ENCODE measurements at places on chromosomes 3 and 15.
A peak's percentile ranks its signal among the peaks of the same experiment; 100 is the strongest.

DNA sequence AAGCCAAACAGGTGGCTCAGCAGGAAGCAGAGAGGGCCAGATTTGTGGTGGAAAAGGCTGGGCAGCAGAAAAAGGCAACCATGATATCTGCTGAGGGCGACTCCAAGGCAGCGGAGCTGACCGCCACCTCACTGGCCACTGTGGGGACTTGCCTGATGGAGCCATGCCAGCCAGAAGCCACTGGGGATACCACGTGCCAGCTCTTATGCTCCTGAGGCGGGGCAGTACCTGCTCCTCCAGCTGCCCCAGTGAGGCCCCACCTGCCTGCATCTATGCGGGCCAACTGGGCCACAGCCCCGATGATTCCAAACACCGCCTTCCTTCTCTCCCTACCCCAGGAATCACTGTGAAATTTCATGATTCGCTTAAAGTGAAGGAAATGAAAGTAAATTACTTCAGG, 22.9 kb upstream of the ARIH1 start:
- no peak for DNase-seq

DNA sequence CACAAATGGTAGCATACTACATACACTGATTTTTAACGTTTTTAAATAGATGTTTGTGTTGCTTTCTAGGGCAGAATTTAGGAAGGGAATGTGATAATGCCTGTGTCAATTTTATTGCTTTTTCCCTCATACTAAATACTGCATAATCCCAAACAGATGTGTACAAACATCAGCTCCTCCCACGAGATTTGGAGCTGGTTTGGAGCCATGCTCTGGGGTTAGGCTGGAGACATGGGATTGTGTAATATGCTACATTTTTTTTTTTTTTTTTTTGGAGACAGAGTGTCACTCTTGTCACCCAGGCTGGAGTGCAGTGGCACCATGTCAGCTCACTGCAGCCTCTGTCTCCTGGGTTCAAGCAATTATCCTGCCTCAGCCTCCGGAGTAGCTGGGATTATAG, 80.1 kb downstream of the EBLN2 start:
- no peak for DNase-seq

- DNase-seq = no peak
Observed at GRCh38 chr3:182258538-182259177, 534.6 kb upstream of the ATP11B start.

DNA sequence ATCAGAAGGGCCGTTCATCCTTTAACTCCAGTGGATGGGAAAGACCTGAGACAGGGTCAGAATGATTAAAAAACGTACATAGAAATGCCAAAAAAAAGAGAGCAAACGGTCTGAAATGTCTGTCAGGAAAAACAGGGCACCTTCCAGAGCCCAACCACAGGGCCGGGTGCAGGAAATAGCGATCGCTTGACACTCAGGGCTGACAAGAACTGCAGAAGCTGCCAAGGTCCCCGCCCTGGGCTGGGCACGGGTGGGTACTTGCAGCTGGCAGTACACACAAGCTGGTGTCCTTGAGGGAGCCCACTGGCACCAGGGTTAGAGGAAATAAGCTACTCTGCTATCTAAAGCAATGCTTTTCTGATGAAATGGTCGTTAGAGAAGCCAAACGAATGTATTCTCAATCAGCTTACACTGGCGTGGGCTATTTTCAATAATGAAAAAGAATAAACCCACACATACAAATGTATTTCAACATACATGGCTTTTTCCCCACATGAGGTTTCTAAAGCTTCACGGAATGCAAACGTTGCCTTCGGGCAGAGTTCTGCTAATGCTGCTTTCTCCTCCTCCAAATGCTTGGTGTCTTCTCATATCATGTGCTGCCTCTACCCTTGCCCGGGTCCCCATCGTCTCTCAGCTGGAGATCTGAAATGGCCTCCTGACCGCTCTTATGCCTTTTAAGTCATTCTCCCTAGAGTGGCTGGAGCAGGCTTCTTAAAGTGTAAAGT, 15.6 kb downstream of the FRMD4B start:
- DNase-seq = no peak

- DNase-seq = no peak
Observed at GRCh38 chr3:133419151-133419909, 19.5 kb downstream of the BFSP2 start.

DNA sequence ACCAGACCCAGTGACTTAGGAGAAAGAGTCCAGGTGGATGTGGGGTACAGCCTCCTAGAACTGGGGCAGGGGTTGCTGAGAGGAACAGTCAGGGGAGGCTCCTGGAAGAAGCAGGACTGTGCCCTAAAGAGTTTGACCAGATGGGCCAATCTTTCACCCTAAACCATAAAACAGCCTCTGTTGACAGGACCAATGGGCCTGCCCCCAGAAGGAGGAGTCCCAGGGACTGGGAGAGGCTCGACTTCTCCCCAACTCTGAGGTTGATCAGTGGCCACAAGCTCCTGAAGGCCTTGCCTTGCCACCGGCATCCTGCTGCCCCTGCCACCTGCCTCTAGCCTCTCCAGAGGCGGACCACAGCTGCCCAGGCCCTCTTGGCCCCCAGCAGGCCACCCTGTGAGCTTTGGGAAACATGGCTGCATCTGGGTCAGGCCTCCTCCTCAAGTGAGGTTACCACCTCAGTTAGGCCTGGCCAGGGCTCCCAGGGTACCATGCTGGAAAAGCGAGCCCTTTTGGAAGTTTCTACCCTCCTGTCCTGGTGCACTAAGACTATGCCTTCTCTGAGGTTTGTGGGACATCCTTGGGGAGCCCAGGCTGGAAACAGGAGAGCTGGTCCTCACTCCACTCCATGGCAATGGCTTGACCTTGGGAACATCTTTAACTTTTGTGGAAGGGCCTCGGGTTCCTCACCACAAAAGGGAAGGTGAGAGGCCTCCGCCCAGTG, 2.8 kb downstream of the VIPR1 start:
- peak; percentile 7 for DNase-seq

DNA sequence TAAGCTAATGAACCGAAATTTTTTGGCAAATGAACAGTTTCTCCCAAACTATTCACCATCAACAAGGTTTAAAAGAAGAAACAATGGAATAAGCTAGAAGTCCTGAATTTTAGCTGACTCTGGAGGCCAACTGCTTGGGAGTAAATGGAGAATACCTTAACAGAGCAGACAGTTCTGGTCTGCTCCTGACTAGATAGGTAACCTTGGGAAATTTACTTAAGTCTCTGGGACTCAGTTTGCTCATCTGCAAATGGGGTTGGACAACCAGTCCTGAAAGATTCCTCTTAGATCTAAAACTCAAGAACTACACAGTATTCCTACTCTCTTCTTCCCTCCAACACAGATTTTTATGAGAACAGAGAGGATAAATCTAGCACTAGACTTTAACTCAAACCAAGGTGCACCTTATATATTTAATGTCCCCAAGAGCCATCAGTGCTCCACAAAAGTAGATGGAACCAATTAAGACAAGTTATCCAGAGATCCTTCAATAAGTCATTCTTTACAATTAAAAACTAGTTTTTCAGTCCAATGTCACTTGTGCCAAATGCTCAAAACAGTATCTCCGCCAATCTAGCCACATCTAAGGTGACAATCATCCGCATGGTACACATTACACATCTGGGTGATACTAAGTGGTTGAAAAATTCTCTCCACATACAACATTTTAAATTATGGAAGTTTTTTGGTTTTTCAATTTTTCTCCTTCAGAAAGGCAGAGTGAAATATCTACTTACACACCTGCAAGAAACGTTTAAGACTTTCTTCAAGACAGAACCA, 1.5 kb downstream of the RHOA start:
- DNase-seq = no peak

GRCh38 chr15:101399431-101399830, 90.1 kb downstream of the PCSK6 start:
- no peak for DNase-seq

Data from activated naive CD4-positive, alpha-beta T cell treated with anti-CD3 and anti-CD28 coated beads, Interleukin-2, amount 50 U/mL, for 16 hours (primary cell).